ENCODE measurements at places on chromosomes 11 and 22.

GRCh38 chr11:105203569-105204240, 64.1 kb upstream of the CARD18 start:
- DNase-seq, result peak; percentile 11

- no peak for DNase-seq
Measured at GRCh38 chr11:3674189-3674588, 3.0 kb upstream of the CHRNA10 start.

DNA sequence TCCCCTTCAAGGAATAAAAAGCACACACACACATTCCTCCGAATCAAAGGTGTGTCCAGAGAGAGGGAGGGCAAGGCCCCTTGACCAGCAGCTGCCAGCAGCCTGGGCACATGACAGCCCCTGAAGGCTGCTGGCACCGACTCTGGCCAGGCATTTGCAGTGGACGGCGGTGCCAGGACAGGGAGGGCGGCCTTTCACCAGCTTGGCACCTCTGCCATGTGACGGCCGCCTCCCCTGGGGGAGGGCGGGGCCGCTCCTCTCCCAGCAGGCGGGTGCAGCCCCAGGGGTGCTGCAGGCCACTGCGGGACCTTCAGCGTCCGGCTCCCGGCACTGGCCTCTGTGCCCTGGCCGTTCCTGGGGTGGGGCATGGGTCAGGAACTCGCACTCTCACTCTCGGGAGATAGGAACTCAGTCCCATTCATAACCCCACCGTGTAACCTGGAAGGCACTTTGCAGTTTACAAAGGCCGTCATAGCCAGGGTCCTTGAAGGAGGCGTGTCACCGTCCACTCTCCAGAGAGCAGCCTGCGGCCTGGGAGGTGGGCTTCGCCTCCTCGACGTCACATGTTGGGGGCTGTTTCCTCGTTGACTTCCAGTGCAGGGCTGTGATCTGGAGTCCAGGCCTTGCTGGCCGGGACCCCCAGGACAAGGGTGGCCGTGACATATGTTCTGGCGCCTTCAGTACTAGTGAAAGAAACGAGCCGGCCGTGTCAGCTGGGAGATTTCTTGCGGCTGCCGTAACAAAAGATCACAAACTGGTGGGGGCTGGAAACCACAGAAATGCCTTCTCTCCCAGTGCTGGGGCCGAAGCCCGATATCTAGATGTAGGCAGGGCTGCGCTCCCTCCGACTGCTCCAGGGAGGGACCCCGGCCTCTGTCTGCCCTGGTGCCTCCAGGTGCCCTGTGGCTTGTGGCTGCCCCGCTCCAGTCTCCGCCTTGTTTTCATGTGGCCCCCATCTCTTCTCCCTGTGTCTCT, 39.9 kb upstream of the SMIM38 start:
- DNase-seq, result no peak

DNA sequence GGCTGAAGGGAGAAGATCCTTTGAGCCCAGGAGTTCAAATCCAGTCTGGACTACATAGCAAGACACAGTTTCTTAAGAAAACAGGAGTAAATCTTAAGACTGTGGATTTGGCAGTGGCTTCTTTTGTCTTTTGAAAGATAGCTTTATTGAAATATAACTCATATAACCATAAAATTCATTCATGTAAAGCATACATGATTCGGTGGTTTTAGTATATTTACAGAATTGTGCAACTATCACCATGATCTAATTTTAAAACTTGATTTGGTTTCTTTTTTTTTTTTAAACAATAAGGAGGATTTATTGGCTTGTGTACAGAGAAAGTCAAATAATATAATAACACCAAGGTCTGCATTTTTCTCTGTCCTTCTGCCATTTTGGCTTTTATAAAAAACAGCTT, 23.1 kb upstream of the PSMA1 start:
- no peak for DNase-seq

DNA sequence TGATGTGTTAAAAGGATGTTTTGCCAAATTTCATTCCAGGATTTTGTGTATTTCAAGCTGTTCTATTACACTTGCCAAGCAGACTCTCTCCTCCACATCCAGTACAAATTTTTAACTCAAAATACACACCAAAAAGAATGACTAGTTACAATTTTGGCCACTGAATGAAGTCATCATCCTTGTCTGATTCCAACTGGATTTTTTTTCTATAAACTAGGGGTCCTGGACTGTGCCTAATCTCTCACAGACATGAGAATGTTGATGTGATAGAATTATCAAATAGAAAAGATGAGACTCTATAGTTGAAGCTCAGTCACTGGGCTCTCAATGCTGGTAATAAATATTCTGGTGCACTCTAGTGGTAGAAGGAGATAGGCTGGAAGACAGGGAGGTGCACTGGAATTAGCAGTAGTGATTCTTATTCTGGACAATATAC, 85.8 kb downstream of the FANCF start:
- DNase-seq, result peak; percentile 77

GRCh38 chr11:104329078-104329665, 165.2 kb upstream of the PDGFD start:
- no peak for DNase-seq

DNA sequence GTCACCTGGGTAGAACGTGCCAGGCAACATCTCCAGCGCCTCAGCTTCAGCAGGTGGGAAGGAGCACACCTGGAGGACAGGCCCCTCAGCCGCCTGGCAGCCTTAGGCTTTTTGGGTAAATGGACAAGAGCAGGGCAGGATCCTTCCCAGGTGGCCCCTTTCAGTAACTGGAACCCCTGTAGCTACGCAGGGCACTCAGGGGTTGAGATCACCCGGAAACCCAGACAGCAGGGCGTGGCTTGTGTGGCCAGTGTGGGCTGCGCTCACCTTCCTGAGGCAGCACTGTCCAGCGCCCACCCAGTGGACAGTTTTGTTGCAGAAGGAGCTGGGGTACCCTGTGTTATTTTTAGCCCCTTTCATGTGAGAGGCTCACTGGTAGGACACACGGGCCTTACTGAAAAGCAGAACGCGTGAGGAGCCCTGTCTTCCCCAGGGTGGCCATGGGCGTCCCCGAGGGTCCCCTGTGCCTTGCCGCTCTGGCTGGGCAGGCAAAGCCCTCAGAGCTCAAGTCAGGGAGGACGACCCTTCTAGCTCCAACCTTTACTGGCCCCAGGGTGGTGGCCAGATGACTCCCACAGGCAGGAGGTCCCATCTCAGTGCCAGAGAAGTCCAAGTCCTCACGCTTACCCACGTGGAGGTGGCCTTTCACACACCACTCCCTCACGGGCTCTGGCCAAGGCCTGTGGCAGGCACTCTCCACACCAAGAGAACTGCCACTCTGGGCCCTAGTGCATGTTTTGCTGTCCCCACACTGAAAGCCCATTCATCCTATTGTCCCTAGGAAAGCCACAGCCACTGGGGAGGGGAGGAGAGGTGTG, 75.8 kb downstream of the CTTN start:
- DNase-seq, result no peak

GRCh38 chr11:125263268-125263790, 98.8 kb downstream of the PKNOX2 start:
- peak; percentile 97 for DNase-seq

DNA sequence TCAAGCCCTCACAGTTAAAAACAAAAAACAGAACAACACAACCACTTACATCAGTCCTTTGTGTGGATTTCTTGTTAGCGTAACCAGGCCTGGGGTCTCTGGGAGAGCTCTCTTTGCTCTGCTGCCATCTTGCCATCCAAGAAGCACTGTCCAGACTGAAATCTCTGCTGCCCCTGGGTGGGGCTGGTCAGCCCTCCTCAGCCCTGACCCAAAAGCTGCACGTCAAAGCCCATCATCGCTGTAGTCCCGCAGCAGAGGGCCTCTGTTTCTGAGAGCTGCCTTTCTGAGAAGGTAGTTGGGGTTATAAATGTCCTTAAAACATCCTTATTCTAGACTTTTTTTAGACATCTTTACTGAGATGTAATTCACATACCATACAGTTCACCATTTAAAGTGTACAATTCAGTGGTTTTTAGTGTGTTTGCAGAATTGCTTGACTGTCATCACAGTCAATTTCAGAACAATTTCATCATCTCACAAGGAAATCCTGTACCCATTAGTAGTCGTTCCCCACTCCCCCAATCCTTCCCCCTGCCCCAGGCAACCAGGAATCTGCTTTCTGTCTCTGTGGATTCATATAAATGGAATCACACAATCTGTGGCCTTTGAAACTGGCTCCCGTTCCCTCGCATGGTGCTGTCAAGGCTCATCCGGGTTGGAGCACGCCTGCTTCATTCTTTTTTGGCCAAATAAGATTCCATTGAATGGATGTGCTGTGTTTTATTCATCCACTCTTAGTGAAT, 94.9 kb downstream of the TBC1D22A start:
- no peak for DNase-seq

DNA sequence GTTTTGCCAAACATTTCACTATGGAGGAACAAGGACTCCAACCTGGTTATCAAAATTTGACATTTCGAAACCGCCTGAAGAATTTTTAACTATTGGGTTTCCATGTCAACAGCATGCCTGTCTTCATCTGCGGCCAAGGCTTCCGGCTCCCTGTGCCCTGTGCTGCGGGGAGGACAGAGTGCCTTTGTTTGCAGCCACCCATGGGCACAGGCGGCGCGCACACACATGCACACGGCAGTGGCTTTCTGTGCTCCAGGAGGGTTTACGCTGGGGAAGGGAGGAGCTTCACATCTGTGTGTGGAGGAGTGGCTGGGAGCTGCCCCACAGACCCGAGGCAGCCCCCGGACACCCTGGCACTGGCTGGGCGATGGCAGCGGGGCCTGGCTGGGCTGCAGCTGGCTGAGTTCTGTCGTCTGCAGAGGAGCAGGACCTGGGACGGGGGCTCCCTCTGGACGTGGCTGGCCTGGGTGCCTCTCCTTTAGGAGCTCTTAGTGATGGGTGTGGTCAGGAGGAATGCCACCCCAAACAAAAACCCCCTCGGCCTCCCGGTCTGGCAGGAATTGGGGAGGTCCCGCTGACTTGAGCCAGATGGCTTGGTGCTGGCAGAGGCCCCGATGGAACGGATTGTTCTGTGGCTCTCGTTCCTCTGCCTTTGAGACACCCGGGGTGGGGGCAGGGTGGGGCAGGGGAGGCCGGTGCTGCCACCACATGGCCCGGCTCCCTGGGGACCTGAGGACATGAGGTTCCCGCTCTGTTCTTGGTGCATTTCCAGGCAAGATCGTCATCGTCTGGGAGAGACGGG, 1290.9 kb downstream of the BRD1 start:
- no peak for DNase-seq

DNA sequence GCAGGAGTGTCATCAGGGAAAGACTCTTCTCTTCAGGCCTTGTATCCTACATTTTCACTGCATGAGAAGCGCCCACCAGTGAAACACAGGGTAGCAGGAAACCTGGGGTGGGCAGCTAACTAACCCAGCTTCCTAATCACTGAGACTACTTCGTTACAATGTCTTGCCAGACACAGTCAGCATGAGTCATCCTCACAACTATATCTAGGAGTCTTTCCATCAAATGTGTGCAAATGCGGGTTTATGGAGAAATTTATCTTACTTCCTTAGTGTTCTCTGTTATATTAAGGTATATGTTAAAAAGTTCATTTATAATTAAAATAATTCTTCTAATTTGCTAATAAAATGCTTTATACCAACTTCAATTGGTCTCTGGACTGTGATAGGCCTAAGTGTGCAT, 79.9 kb upstream of the RAB1B start:
- DNase-seq, result no peak

DNA sequence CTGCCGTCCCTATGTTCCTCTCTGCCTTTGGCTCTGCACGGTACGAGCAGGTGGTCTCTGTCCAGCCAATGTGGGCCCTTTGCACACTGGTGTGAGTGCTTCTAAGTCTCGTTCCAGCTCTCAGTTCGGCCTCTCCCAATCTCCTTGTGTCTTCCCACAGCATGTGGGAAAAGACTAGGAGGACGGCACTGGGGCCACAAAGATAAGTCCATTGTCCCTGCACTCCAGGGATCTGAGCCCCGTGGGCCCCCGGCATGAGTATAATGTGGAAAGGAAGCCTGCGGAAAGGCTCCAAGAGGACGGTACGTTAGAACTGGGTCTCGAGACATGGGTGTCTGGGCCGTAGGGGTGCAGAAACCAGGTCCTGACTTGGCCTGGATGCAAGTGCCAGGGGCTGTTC, 16.4 kb downstream of the MYEOV start:
- no peak for DNase-seq

DNA sequence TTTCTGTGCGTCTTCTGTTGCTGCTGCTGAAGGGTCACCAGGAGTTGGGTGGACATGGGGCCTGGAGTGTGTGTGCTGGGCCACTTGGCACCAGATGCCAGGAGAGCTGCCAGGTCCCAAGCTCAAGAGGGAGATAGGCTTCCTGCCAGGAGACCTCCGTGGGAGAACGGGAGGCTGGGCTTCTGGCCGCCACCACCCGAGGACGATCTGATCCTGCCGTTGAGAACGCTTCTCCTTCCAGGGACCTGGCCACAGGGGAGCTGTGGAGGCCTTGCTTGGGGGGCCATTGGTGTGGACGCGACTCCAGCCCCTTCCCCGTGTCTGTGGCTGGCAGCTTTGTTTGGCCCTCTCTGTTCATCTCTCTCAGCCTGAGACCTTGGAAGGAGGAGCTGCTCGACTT, 2.4 kb downstream of the BRSK2 start:
- no peak for DNase-seq

- peak; percentile 82 for DNase-seq
Measured at GRCh38 chr11:117769533-117769932, 27.5 kb downstream of the DSCAML1 start.

- DNase-seq, result no peak
Measured at GRCh38 chr22:45238076-45238956, 2.4 kb downstream of the KIAA0930 start.

GRCh38 chr11:134755535-134755934, 343.5 kb upstream of the B3GAT1 start:
- DNase-seq, result no peak

- peak; percentile 57 for DNase-seq
Measured at GRCh38 chr11:62747475-62748160, 6.3 kb downstream of the ZBTB3 start.

GRCh38 chr11:8765294-8765693, 82.7 kb downstream of the RPL27A start:
- no peak for DNase-seq

- DNase-seq, result no peak
Measured at GRCh38 chr11:118212781-118213191, 12.0 kb downstream of the JAML start.

- DNase-seq, result no peak
Measured at GRCh38 chr11:74086242-74086884, 77.5 kb upstream of the UCP3 start.

DNA sequence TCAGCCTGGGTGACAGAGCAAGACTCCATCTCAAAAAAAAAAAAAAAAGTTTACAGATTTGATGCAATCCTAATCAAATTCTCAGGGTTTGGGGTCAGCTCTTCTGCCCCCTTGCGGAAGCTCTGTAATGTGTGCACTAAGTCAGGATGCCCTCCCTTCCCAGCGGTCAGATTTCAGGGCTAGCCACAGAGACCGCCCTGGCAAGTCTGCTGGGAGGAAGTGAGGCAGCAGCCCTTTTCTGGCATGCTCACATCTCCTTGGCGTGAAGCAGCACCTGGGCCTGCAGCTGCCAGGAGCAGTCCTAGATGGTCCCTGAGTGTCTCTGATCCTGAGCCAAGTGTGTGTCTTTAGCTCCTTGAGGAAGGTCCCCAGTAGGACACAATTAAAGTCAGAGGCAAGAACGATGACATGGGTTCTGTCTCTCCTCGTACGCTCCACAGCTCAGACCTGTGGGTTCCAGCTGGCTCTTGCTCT, 10.9 kb upstream of the APOBEC3C start:
- DNase-seq, result peak; percentile 89

Measured in eye (tissue), 1 donor.